ENCODE measurements at places on chromosomes 4 and X.

- DNase-seq, result no peak
These were observed 17.6 kb downstream of the TMEM131L start for GRCh38 chr4:153483432-153484418.

DNA sequence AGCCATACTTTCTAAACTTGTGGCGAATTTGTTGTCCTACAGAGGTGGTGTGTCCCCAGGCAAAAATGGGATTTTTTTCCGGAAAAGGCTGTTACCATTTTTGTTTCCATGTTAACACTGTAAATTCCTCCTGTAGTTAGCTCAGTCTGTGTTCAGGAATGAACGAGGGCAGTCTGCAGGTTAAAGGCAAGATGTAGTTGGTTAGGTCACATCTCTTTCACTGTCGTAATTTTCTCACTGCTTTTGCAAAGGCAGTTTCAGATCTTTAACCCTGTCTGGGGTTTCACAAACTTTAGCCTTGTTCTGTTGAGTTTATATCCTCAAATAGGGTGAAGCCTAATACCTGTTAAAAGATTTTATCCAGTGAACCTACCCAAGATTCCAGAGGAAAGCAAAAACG, 50.5 kb upstream of the PUDP start:
- no peak for DNase-seq

DNA sequence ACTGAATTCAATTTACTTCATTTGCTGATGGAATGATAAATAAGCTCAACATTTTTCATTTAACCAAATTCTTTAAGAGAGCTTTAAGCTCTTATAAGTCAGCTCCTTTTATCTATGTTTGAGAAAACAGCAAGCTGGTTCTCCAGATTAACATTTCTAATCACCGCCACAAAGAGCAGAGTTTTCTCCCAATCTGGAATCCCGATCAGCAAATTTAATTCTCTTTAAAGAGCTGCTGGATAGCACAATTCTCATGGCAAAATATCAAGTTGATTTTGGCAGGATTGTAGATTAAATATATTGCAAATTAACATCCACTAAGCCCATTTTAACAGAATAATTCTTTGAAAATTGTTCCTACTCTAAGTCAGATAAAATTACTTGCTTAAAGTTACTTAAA, 48.8 kb downstream of the RPS6KA3 start:
- DNase-seq, result no peak

DNA sequence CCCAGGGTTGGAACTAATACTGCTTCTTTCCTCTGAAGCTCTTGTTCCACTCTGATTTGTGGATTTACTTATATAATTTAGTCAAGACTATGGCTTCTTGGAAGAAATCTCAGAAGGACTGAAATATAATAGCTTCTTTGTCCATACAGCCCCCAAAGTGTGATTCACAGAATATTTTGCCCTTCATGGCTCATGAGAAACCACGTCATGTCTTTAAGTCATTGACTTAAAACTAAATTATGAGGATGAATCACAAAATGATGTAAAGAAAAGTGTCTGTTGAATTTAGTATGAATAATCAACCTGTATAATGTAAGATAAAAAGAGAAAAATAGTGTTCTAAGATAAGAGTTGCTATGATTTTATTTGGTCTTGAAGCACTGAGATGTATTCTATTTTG, 43.3 kb upstream of the AGA start:
- DNase-seq, result no peak

- DNase-seq, result no peak
These were observed 4.0 kb upstream of the CCNG2 start for GRCh38 chr4:77153006-77153405.

DNA sequence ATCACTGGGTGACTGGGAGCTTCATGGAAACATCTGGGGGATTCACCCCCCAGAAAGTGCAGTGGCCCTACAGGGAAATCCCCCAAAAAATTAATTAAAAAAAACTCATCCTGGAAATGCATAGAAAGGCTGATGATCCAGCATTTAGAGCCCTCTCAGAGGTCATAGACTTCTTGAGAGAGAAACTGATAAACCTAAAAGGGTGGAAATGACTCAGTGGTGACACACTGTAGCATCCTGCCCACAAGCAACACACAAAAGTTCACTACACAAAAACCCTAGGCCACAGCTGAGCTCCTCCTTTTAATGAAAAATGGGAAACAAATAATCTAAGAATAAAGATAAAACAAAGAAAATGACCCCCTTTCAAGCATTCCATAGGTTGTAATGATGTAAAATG, 911.5 kb downstream of the GLUD2 start:
- no peak for DNase-seq

DNA sequence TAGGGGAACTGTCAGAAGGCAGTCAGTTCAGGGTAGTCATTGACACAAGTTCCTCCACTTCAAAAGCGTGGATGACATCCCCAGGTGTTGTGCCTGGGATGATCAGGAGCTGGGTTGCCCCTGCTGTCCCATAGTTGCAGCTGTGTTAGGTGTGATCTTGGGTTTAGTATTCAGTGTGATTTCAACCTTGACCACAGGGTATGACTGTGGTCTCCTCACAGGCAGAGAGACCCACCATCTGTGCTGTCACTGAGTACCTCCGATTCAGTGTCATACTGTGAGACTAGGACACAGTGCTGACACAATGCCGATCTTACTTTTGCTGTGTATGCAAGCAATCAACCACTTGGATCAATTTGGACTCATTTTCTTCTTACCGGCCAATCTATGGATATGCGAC, 25.2 kb downstream of the FOXR2 start:
- no peak for DNase-seq

GRCh38 chr4:131382839-131383238, 1766.3 kb upstream of the PCDH10 start:
- DNase-seq, result no peak

DNA sequence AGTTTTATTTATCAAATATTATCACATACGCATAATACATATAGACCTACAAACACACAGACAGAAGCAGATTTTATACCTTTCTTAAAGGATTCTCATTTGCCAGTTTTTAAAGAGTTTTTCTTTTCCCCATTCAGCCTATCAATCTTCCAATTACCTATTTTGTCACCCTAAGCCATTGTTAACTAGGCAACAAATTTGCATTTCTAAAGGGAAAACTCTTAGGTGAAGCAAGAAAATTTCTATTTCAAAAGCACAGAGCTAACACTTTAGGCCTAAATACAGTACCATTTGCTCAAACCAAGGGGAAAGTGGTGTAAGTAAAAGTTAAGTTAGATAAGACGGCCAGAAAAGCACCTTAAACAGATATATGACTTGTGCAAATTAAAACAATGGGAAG, 156.6 kb downstream of the NDST3 start:
- no peak for DNase-seq

GRCh38 chrX:40043895-40044294, 53.9 kb downstream of the BCOR start:
- DNase-seq, result no peak

DNA sequence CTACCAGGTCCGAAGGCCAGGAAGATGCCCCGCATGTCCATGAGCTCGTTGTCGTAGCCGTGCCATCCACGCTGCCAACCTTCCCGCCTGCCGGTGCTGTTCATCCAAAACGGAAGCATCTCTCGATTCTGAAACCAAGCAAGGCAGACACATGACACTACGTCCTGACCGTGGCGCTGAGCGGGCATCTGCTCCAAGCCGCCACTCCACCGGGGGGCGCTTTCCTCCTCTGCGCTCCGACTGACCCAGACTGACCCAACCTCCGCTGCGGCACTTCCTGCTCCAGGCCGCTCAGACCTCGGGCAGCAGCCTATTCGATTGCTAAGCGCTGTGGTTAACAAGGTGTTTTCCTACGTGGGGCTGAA, 120.5 kb downstream of the ENPP6 start:
- DNase-seq, result no peak

DNA sequence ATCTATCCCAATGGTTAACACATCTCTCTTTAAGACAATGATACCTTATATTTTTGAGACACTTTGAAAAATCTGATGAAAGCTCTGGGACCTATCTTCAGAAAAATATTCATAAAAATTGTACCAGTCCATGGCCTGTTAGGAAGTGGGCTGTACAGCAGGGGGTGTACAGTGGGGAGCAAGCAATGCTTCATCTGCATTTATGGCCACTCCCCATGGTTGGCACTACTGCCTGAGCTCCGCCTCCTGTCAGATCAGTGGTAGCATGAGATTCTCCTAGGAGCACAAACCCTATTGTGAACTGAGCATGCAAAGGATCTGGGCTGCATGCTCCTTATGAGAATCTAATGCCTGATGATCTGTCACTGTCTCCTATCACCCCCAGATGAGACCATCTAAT, 42.6 kb downstream of the C4orf51 start:
- no peak for DNase-seq

DNA sequence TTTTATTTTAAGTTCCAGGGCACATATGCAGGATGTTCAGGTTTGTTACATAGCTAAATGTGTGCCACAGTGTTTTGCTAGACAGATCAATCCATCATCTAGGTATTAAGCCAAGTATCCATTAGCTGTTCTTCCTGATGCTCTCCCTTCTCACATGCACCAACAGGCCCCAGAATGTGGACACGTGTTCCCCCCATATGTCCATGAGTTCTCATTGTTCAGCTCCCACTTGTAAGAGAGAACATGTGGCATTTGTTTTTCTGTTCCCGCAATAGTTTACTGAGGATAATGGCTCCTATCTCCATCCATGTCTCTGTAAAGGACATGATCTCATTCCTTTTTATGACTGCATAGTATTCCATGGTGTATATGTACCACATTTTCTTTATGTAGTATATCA, 374.8 kb upstream of the FAT1 start:
- no peak for DNase-seq

- DNase-seq, result no peak
These were observed 347.5 kb downstream of the NKX6-1 start for GRCh38 chr4:84151574-84151973.

DNA sequence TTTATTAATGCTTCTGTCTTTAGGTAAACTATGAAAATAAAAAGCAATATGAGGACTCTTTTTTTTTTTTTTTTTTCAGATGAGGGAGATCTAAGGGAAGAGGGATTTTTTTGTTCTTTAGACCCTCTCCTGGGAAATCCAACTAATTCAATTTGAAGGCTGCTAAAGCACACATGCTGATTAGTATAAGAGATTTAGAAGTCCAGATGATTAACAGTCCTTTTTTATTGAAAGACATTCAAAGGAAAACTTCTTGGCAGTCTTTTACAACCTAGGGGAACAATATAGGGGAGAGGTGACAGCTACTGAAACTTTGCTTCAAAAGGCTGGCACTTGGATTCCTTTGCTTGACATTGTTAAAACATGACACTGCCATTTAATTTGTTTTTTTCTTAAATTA, 602.5 kb downstream of the RAPGEF2 start:
- DNase-seq, result no peak

DNA sequence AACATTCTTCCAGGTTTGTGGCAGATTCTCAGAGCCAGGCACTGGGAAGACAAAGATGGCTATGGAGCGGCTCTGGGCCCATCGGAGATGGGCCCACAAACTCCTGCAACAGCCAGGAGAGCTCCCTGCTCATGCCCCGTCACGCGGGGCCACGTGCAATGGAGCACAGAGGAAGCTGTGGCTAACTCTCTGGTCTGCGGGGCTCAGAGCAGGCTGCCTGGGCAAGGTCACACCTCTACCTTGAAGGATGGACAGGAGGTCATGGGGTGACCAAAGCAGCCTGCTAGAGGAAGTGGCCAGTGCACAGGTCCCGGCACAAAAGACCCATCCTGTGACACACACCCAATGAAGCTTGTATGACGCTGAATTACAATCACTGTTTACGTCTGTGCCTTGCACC, 45.2 kb downstream of the C4orf50 start:
- no peak for DNase-seq

GRCh38 chrX:48789366-48790220, 3.2 kb downstream of the GATA1 start:
- DNase-seq, result no peak

- DNase-seq, result no peak
These were observed 653.8 kb upstream of the CPEB2 start for GRCh38 chr4:14348506-14348905.

GRCh38 chr4:1187182-1187581, 14.8 kb upstream of the SPON2 start:
- no peak for DNase-seq

GRCh38 chrX:40154250-40154852, 56.6 kb upstream of the BCOR start:
- DNase-seq, result no peak

DNA sequence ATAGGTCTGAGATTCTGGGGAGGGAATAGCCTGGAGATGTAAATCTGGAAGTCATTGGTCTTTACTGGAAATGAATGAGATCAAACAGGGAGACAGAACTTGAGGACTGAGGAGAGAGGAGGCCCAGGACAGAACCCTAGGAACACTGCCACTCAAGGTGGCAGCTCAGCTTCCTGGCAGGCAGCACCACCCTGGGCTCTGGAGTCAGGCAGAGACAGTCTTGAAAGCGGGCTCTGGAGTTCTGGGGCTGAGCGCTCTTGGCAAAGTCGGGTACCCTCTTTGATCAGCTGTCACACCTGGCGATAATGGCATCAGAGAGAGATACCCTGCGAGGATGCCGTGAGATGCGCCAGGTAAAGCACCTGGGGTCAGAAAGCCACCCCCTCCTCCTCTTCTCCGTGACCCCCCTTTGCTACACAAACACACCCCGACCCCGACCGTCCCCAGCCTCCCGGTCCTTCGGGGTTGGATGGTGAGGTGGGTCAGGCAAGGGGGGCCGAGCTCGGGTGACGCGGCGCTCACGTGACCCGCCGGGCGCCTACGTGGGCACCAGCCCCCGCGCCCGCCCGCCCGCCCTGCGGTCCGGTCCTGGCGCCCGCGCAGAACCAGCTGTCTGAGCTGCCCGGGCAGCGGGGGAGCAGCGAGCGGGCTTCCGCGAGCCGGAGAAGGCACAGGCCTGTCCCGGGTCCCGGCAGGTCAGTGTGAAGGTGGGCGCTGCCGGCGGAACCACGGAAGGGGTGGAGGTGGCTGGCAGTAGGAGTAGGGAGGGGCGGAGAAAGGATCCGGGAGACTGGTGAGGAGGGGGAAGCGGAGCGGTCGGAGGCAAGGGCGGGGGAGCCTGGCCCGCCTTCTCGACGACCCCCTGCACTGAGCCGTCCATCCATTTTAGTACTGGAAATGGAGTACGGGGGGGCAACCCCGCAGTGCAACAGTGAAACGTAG, at the start of gene TCEAL3:
TCEAL3 (plus strand) TSS at position 600 of the 942 bp plus-strand sequence. CDS start 1,102 bp downstream, outside the sequence.
- peak; percentile 18 for DNase-seq

DNA sequence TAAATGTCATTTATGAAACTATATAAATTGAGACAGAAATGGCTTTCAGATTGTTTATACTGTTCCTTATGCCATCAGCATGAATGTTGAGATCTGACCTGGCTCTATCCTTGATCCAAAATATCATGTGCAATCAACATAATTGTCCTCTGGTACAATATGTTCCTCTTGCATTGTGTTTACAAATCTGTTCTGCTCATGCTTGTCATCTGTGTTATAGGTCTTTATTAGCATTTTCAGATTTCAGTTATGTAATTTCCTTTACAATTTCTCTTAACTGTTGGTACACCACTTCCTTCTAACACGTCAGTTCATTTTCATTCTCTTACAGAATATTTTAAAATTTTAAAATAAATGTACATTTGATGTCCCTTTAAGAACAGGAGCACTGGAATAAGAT, 1.6 kb downstream of the HPGD start:
- no peak for DNase-seq

DNA sequence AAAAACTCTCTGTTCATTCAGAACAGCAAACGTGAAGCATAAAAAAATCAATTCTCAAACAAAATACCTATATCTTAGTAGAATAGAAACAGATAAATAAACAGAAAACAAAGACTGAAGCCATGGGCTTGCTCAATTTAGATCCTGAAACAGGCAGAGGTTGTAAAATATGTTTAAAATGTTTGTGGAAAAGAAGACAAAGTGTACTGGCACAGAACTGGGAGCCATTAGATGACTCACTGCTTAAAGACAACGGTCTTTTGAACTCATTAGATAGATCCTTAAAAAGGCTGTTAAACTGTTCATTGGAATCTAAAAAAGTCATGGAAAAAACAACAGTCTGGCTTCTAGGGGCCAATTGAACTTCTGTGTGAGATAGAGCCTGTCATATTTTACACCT, 247.0 kb upstream of the NDST4 start:
- no peak for DNase-seq
